ENCODE measurements at places on chromosomes 5 and 9. TPM values are rescaled to one million over a fixed set of nuclear protein-coding genes. Genes with fewer than 3 reads are reported as not detected.

HSD17B4 gene
- 94.9 TPM for total RNA-seq

- peak; percentile 35 for ATAC-seq
These were observed 882 bp downstream of the CERCAM start for GRCh38 chr9:128421482-128421996.

DRD1 gene
- total RNA-seq: not detected

- no peak for ATAC-seq
These were observed 143.0 kb downstream of the GOLPH3 start for GRCh38 chr5:32031089-32031488.

DNA sequence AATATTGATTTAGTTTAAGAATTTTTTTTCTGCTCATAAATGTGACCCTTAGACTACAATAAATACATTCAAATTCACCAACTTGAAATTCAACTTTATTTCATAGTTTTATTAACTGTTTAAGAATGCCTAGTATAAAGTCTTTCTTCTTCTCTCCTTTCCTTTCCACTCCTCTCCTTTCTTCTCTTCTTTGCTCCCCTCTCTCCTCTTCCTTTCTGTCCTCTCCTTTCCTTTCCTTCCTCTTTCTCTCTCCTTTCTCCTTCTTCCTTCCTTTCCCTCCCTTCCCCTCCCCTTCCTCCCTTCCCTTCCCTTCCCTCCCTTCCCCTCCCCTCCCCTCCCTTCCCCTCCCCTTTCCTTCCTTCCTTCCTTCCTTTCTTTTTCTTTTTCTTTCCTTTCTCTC, 150.6 kb downstream of the FER start:
- ATAC-seq: no peak

DNA sequence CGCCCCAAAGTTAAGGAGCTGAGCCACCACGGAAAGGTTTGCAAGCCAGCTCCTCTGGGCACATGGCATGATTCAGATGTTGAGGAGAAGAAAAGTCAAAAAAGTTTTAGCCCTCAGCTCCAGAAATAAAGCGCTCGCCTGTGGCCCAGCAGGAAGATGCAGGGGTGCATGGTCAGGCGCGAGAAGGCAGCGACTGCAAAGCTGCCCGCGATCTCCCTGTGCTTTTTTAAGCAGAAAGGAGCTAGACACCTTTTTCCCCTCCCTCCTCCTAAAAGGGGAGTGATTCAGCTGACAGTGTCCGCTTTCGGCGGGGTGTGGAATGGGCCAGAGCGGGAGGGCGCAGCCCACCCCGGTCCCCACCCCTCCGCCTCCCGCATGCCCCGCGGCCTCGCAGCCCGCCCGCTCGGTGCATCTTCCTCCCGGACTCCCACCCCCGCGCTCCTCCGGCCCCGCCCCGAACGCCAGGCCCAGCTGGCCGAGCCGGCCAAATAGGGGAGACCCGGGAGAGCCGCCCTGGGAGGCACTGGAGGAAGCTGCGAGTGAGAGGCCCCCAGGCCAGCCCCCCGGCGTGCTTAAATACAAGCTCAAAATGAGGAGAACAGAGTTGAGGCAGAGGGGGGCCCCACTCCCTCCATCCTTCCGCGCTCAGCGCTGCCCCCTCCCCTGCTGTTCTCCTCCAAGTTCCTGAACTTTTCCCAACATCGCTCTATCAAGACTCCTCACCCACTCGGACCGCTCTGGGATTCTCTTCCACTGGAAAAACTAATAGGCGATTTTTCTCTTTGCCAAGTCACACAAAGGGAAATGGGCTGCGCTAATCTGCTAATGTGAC, at the start of gene ADAMTS12:
ADAMTS12 (minus strand) TSS at position 203 of the 832 bp plus-strand sequence; CDS start at position 69, 134 bp downstream.
- peak; percentile 73 for ATAC-seq

DNA sequence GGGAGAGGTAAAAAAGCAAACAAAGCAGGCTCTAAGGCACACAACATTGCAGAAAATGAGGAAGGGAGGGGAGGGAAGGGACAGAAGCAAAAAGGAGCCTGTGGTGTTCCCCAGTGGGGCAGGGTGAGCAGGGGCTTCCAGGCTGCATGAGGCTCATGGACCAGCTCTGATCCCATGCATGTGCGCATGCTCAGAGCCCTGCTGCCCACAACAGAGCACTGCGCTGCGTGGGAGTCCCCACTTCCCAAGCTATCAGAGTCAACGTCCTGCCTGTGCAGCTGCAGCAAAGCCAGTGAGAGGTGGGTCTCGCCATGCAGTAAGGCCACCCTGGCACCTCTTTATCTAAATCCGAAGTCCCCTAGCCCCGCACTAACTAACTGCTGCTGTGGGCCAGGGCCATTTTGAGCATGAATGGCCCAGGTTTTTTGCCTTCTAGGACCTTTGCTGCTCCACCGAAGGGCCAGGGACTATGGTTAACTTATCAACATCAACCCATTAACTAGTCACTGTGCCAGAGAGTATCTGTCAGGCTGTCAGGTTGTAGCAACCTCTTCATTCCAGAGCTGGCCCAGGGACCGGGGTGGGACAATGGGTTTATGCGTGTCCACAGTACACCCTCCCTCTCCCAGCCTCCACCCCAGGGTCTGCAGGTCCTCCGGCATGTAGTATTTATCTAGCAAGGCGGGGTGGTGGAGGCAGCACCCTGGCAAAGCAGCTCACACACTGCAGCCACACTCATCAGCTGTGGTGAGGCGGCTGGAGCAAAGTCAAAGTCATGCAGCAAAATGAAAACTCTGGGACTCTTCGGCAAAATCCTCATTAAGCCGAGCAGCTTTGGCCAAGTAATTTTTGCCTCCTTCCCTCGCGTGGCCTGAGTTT, 123.6 kb downstream of the SAXO1 start:
- no peak for ATAC-seq

DNA sequence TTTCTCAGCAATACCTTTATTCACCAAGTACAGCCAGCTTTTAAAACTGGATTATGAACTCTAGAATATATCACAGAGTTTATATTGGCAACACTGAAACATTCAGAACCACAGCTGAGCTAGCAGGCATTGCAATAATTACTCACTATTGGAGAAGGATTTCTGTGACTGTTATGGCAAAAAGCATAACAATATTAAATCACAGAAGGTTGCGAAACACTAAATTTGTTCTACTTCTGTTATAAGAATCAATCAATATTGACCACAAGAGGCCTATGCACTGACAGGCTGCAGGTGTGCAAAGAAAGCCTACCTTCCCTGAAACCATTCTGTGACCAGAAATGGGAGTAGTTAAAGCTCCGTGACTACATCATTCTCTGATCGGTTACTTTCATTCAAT, 59.2 kb downstream of the AP3B1 start:
- no peak for ATAC-seq

DNA sequence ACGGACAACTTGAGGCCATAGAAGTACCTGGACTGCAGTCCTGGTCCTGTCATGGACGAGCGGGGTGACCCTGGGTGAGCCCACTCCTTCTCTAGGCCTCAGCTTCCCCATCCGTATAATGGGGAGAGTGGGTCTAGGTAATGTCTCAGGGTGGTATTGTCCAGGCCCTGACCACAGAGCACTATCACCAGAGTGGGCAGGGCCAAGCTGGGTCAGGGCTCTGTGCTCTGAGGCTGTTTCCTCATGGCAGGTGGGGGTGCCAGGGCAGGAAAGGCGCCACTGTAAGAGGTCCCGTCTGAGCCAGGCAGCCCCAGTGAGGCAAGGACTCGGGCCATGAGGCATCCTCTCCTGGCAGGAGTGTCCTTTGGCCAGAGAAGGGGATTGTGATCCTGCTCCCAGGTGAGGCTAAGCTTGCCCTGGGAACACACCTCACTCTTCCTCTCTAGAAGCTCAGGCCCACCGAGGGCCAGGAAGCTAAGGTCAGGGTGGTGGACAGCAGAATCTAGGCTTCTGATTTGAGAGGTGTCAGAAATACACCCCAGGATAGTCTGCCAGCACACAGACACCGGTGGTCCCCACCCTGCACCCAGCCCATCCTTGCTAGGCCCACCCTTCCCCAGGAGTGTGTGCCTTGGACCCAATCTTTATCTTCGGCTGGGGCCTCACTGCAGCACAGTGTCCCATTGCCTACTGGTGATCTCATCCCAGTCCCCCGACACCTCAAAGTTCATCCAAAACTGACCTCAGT, 1.5 kb upstream of the MYOZ3 start:
- no peak for ATAC-seq

Measured in gastroesophageal sphincter (tissue), 4 donors.